ENCODE measurements at places on chromosomes 7 and 10.

- no peak for DNase-seq
Observed at GRCh38 chr10:102652170-102652916, 8.1 kb downstream of the TRIM8 start.

GRCh38 chr7:141477865-141478264, 73.3 kb upstream of the AGK start:
- DNase-seq, result no peak

DNA sequence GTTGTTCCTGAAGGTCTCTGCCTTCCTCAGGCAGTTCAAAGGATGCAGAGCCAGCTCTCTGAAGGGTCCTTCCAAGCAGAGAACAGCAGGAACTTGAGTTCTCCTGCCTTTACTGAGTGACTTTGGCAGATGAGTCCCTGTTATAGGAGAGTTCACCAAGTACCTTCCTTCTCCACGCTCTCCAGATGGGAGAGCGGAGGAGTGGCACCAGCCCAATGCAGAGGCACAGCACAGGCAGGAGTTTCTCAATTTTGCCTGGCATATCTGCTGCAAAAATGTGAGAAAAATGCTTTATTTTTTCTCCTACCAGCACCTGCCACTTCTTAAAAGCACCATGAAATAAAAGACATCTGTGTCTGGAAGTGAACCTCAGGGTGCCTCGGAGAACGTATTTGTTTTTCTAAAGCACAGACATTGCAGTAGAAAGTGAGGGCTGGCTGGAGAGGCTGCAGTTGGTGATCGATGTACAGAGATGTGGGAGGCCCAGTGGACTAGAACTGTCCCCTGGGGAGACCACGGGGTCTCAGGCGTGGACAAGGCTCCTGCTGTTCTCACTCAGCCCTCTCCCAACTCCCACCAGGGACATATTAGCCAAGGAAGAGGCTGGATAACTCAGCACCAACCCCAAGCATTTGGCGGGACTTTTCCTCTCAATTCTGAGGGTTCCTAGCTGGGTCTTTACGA, 174.5 kb downstream of the WDR37 start:
- no peak for DNase-seq

DNA sequence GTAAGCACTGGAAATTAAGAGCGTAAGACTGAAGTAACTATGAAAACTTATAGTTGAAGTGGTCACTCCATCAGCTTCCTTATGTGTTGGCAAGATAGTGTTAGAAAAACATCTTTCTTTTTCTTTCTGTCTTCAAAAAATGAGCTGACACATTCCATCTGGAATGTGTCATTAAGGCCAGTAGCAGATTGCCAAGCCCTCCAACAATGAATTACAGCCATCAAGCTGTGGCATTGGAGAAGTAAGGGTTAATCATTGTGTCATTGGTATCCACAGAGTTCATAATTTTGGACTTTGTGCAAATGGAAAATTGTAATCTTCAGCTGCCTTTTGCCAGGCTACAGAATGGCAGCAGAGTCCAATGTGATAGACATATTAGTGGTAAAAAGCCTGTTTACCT, 926.3 kb downstream of the NRG3 start:
- no peak for DNase-seq

DNA sequence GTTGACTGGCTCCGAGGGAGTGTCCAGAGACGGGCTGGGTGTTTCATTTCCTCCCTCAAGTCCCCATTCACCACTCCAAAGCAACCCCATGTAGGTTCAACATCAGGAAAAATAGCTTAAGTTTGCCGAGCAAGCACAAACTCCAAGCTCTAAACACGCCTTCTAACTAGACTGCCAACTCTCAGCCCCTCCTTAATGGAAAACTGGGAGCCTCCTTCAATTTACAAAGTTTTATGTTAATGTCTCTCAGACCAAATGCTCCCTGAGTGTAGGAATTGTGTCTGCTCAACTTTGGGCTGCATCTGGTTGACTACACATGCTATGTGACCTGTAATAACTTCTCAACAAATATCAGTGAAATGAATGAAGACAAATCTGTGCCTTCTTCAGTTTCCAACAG, 87.5 kb downstream of the FAM204A start:
- no peak for DNase-seq

- no peak for DNase-seq
Observed at GRCh38 chr7:51217804-51218203, 98.8 kb downstream of the COBL start.

DNA sequence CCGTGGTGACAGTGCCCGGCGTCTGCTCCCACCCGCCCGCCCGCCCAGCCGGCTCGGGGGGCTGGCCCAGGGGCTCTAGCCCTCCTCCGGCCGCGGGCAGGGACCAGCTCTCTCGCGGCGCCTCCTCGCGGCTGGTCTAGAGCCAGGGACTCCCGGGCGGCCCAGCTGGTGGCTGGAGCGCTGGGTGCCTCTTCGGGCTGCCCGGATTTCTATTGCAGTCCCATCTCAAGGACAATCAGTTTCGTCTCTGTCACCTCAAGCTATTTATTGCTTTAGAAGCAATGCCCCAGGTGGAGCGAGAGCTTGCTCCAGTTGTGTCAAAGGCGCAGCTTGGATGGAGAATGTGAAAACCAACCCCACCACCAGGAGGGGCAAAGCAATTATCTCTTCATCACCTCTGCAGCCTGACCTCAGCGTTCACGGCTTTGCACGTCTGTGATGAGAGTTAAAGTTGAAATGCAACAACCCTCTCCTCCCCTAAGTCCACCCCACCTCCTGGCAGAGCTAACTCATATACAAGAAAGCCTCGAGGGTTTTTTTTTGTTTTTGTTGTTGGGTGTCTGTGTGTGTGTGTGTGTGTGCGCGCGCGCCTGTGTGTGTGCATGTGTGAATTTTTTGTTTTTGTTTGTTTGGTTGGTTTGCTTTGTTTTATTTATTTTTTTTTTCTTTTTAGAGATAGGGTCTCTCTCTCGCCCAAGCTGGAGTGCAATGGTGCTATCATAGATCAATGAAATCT, at the start of gene ITGA8:
ITGA8 (minus strand) TSS at position 24 of the 736 bp plus-strand sequence. CDS start 151 bp downstream, outside the sequence.
- peak; percentile 43 for DNase-seq

- no peak for DNase-seq
Observed at GRCh38 chr7:51034521-51035264, 252.0 kb upstream of the GRB10 start.

- DNase-seq, result no peak
Observed at GRCh38 chr10:114899982-114900381, 38.0 kb upstream of the TRUB1 start.

DNA sequence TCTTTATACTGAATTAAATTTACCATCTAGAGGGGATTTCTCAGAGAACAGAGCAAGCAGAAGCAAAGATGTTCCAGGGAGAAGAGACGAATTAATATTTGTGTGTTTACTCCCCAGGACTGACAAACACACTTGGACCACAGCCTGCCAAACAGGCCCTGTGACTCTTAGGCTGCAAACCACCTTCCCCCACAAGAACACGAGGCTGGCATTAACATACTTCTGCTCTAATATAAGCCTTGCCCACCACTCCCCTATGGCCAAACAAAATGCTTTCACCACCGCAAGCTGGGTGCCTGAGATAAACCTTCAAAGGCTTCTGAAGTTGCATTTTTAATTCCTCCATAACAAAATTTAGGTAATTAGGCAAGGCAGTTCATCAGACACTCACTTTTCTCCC, 88.4 kb downstream of the FGFR2 start:
- no peak for DNase-seq

DNA sequence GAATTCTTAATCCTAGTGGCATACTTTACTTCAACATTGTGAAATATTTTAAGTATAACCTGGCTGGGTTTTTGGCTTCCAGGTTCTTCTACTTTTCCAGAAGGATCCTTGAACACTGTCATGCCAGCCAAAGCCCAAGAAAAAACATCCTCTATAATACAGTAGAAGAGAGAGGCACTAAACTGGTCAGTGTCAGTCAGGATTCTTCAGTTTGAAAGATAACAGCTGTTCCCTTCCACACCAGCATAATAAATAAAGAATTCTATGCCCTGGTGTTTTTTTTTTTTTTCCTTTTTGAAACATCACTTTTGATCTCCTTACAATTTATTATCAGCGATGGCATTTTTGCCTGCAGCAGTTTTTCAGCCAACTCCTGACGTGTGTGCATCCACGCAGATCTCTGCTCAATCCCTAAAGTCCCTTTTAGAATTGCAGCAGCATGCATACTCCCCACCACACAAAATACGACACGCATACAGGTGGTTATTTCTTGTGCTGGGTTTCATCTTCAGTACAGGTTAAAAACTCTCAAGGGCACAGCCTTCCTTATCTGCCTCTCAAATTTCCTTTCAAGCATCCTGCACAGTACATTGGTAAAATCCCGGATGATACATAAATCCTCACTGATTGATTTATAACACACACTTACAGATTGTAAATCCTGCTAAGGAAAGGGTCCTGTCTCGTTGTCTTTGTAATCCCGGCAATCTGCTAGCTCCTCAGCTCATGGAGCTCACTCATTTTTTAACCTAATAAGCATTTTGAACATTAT, 100.2 kb downstream of the TPK1 start:
- DNase-seq, result no peak

DNA sequence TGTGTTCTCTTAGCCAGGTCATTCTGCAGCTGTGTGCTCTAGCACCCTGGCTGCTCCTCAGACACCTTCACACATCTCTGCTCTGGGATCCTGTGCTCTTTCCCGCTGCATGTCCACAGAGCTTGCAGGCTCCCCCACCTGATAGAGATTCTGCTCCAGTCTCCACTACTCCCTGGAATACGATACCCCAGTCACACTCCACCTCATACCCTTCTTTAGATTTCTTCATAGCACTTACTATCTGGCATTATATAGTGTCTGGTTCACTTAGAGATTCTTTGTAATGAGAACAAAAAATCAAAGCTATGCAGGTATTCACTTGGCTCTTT, 88.0 kb downstream of the CELF2 start:
- no peak for DNase-seq

- no peak for DNase-seq
Observed at GRCh38 chr10:61642676-61643075, 20.1 kb upstream of the CABCOCO1 start.

DNA sequence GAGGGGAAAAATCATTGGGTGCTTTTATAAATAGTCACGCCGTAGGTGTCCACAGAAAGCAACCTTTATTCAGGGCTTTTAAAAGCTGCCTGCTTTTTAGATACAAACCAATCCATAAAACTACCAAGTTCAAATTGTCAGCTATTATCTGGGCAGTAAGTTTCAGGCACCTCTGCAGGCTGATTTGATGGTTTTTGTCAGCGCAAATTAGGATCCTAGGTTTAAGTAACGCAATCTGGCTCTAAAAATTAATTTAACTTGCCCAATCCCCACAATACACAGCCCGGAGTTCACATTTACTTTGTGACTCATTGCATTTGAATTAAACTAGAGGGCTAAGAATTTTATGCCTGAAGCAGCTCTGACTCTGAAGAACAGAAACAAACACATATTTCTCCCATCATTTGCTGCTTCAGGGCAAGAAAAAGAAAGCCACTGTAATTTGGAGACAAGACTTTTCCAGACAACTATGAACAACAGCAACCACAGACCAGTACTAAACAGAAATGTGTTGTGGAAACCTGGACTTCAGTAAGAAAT, 43.3 kb downstream of the NRP1 start:
- DNase-seq, result no peak

- DNase-seq, result no peak
Observed at GRCh38 chr10:987620-987869, 689 bp upstream of the GTPBP4 start.

DNA sequence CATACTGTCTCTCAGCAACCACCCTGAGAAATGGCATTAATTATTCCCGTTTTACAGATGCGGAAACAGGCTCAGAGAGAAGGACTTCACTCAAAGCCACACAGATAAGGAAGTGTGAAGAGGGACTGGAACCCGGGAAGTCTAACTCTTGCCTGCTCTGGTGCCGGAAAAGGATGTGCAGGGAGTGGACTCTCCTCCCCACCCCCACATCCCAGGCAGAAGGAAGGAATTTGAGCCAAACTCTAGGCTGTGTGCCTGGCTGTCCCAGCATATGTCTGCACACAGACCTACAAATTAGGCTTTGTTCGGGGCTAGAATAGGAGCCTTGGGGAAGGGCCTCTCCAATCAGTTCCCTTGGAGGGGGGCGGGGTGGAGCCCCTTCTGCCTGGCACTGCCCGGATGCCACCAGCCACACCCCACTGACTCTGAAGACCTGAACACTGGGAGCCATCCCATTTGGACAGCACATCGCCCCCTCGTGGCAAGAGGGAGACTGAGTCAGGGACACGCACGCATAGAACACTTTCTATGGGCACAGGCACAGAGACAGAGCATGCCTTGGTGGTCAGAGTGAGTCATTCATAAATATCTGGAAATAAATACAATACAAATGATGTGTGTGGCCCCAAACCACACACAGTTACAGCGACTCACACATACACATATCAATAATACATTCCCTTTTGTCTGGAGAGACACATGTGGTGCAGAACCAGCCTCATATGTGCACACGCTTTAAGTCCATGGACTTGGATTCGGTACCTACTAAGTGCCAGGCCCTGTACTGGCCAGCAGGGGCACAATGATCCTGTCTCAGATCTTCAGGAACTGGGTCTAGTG, 13.1 kb downstream of the LZTS2 start:
- DNase-seq, result peak; percentile 65

DNA sequence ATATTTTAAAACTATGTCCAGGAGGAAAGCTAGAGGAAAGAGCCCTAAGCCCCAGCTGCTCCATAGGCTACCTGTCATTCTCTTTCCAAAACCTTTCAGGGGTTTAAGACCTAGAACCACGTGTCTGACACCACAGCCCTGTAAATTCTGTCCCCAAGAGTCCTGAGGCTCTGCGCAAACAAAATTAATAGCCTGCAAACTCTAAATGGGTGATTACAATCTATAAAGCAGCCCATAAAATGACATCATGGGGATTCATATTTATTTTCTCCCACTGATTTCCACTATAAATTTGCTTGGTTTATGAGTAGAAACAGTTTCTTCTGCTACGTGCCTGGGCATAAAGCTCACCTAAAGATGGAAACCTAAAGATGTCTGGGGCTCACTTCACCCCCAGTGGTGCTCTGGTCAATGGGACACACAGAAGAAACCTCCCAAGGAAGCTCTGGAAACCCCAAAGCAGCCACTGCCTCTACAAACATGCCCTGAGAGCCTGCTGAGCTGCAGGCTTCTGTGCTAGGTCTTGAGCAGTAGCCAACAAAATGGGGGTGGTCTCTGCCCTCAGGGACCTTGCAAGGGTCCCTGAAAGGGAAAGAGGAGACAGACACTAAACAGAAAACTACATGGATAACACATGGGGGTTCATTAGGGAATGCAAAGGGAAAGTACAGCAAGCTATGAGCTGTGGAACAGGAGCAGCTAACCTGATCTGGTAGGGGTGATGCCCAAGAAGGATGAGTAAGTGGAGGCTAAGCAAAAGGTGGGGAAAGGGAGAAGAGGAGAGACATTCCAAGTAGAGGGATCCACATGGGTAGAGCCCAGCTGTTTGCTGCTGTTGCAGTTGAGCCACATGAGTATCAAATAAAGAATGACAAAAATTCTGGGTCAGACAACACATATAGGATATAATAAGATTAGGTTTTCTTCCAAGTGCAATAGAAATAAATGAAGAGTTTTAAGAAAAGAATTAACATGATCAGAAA, 331.7 kb downstream of the KCNMA1 start:
- DNase-seq, result no peak

All from mesothelial cell of epicardium (in vitro differentiated cells).